Progenitor cell of endocrine pancreas (in vitro differentiated cells): ENCODE measurements at places on chromosomes 7 and 10. TPM values are rescaled to one million over a fixed set of nuclear protein-coding genes. Genes with fewer than 3 reads are reported as not detected.

Gene DRGX
- not detected in 2 replicates for total RNA-seq

DNA sequence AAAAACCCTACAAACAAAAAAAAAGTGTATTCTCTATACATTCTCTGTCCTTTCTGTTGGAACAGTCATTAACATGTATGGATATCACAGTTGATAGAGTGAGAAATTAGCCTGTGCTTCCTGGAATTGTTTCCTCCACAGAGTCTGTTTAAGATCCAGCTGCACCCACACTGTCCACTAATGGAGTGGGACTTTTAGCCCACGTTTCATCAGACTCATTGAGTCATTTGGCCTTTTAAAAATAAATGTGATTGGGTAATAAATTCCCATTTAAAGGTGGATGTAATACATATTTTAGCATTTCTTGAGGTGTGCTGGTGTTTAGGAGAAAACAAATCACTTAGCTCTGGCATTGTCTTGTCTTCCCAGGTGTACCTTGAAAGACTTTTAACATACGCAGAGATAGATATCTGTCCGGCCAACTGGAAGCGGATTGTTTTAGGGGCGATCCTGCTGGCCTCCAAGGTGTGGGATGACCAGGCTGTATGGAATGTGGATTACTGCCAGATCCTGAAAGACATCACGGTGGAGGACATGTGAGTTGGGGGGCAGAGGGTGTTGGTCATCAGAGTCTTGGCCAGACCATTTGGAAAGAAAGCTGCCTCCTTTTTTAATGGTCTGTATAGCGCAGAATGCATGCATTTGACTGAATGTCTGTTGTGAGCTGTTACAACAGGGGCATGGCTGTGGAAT lies 52.3 kb upstream of the GJD4 start:
- H3K36me3 ChIP-seq, result peaks cover 6% of the 10 kb centered on the region
- H3K4me3 ChIP-seq, result no peak overlapping the region
- H3K27ac ChIP-seq, result peak overlapping the region; percentile 2

DNA sequence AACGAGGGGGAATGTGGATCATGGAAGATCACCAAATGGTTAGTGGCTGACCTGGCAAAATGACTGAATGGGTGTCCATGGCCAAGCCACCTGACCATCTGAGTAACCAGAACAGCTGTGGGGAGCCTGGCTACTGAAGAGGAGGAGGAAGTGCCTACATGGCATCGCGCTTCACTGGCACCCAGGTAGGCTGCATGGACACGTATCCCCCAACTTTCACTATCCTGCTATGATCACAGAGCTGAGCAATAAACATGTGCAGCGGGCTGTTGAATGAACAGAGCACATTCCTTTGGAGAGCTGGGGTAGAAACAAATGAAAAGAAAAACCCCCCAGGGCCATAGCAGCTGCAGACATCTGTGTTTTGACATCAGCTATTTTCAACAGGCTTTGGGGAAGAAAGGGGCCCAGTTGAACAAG lies 6.5 kb downstream of the AKR1B1 start:
- peaks cover 15% of the 10 kb centered on the region for H3K36me3 ChIP-seq
- no peak for DNase-seq
- no peak overlapping the region for H3K27ac ChIP-seq
- no peak overlapping the region for H3K4me3 ChIP-seq

DNA sequence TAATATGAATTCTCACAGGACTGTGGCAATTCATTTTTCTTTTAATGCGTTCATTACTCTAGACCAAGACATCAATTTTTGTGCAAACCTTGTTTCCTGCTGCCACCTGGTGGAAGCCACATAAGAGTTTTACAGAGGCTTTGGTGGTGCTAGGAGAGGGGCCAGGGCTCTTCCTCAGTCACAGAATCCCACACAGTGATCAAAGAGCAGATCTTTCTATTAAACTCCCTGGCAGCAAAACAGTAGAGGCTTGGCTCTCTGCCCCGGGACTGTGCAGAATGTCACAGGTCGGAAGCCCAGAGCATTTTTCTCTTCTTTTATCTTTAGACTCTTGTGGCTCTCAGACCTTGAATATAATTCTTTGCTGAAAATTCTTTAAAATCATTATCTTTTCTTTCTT lies 506.4 kb upstream of the C7orf33 start:
- H3K4me3 ChIP-seq, result no peak overlapping the region
- peak; percentile 32 for DNase-seq
- peaks cover 10% of the 10 kb centered on the region for H3K27me3 ChIP-seq
- no peak overlapping the region for H3K27ac ChIP-seq

DNA sequence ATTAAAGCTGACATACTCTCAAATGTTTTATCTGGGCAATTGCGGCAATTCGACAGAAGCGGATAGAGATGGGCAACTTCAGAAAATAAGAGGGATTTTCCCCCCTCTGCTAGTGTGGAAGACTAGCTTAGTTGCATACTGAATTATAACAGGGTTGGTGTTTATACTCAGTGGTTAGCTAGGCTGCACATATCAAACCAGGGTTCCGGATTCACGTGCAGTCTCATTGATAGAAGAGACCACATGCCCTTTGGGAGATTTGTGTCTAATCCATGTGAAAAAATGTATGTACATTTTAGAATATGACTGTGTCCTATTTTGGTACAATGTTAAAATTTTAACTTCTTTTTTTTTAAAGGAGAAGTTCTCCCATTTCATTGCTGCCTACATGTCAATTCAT lies 136.9 kb upstream of the FZD1 start:
- no peak overlapping the region for H3K27ac ChIP-seq
- H3K4me1 ChIP-seq, result peaks cover 4% of the 10 kb centered on the region
- H3K36me3 ChIP-seq, result peaks cover 12% of the 10 kb centered on the region
- no peaks in the 10 kb centered on the region for H3K27me3 ChIP-seq
- H3K4me3 ChIP-seq, result no peak overlapping the region

DNA sequence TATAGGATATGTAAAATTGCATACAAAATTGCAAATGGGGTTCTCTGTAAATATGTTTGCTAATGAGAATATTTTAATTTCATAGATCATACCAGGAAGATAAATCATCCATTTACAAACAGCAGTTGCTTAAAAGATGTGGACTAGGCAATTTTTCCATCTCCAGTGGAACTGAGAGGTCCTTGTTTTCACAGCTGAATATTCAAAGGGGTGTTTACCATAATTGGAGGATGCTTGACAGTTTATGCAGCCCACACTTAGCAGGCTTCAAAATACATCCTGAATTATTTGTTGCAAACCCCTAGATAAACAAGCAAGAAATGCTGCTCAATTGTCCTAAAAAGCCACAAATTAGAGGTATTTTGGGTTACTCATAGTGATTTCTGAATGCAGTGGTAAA lies 69.9 kb downstream of the ADARB2 start:
- no peak for DNase-seq
- H3K4me3 ChIP-seq, result no peak overlapping the region
- H3K27ac ChIP-seq, result no peak overlapping the region
- no peaks in the 10 kb centered on the region for H3K36me3 ChIP-seq
- peaks cover 11% of the 10 kb centered on the region for H3K27me3 ChIP-seq
- H3K4me1 ChIP-seq, result no peaks in the 10 kb centered on the region

Gene CFTR
- 6.6 and 9.0 TPM in 2 replicates for total RNA-seq

DNA sequence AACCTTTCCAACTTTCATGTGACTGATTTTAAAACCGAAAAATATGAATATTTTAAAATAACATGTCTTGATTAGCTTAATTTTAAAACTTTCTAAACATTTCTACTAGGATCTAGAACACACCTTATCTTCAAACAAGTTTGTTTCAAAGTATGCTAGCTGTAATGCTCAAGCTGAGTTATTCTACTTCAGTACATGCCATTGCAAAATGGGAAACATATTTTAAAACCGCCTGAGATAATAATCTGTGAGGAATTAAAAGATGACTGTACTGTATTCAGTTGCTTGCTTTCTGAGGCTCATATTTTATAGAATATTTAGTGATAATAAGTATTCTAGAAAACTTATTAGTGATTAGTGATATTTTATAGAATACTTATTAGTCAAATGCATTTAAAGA lies 99.6 kb downstream of the LMBR1 start:
- H3K4me1 ChIP-seq, result no peaks in the 10 kb centered on the region
- H3K27ac ChIP-seq, result no peak overlapping the region
- H3K36me3 ChIP-seq, result peaks cover 8% of the 10 kb centered on the region
- DNase-seq, result no peak
- no peaks in the 10 kb centered on the region for H3K27me3 ChIP-seq

Gene ANKRD2
- total RNA-seq, result not detected in 2 replicates

- H3K27me3 ChIP-seq, result no peaks in the 10 kb centered on the region
- DNase-seq, result no peak
- no peaks in the 10 kb centered on the region for H3K4me1 ChIP-seq
- no peak overlapping the region for H3K4me3 ChIP-seq
- no peaks in the 10 kb centered on the region for H3K36me3 ChIP-seq
Observed at GRCh38 chr7:16015981-16016380, 329.5 kb upstream of the MEOX2 start.

DNA sequence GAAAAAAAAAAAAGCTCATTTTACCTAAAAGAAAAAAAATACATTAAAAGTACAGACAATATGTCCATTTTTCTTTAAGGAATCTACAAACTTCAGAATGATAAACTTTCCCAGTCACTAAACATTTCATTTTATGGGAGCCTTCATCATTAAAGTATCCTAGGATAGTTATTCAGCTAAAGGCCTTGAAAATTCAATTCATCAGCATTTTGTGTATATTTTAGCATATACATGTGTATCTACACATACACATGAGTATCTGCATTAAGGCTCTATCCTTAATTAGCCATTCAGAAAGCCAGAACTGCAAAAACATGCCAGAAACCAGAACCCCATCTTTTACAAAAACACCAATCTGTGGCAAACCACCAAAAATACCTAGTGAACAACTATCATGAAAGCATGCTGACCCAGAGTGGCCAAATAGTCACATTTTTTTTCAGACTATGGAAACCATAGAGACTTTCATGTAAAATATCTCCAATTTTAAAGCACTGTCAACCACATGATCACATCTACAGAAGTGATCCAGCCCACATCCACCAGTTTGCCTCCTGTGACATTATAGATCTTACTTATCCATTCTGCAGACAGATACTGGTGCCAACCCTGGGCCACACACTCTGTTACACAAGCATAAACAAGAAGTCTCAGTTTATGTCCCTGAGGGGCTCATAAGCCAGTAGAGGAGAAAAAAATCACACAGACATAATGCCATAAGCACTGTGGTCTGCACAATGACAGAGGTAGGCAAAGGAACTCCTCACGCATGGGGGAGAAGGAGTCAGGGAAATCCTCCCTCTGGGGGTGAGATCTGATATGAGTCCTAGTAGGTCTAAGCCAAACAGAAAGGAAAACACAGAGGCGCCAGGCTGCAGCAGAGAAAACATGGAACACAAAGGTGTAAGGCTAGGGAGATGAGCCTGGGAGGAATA lies 79.2 kb downstream of the SRPK2 start:
- no peak overlapping the region for H3K4me3 ChIP-seq
- no peaks in the 10 kb centered on the region for H3K27me3 ChIP-seq
- DNase-seq, result no peak
- H3K4me1 ChIP-seq, result peaks cover 42% of the 10 kb centered on the region
- H3K27ac ChIP-seq, result peak overlapping the region; percentile 73

- no peak overlapping the region for H3K4me3 ChIP-seq
- H3K27ac ChIP-seq, result no peak overlapping the region
- peaks cover 2% of the 10 kb centered on the region for H3K36me3 ChIP-seq
- H3K4me1 ChIP-seq, result peaks cover 9% of the 10 kb centered on the region
- DNase-seq, result no peak
Observed at GRCh38 chr10:113060201-113061053, 110.4 kb downstream of the TCF7L2 start.

GRCh38 chr7:88289564-88290025 lies 17.1 kb downstream of the STEAP4 start:
- H3K27ac ChIP-seq, result no peak overlapping the region
- H3K27me3 ChIP-seq, result no peaks in the 10 kb centered on the region
- H3K4me3 ChIP-seq, result no peak overlapping the region
- H3K4me1 ChIP-seq, result no peaks in the 10 kb centered on the region
- no peak for DNase-seq

Gene LRRC18
- total RNA-seq, result not detected in 2 replicates

Gene CTAGE4
- total RNA-seq, result 5.4 and 6.9 TPM in 2 replicates

GRCh38 chr10:28581916-28582315 lies 49.0 kb downstream of the WAC start:
- H3K27me3 ChIP-seq, result no peaks in the 10 kb centered on the region
- peaks cover 30% of the 10 kb centered on the region for H3K4me1 ChIP-seq
- H3K4me3 ChIP-seq, result no peak overlapping the region
- no peak for DNase-seq

DNA sequence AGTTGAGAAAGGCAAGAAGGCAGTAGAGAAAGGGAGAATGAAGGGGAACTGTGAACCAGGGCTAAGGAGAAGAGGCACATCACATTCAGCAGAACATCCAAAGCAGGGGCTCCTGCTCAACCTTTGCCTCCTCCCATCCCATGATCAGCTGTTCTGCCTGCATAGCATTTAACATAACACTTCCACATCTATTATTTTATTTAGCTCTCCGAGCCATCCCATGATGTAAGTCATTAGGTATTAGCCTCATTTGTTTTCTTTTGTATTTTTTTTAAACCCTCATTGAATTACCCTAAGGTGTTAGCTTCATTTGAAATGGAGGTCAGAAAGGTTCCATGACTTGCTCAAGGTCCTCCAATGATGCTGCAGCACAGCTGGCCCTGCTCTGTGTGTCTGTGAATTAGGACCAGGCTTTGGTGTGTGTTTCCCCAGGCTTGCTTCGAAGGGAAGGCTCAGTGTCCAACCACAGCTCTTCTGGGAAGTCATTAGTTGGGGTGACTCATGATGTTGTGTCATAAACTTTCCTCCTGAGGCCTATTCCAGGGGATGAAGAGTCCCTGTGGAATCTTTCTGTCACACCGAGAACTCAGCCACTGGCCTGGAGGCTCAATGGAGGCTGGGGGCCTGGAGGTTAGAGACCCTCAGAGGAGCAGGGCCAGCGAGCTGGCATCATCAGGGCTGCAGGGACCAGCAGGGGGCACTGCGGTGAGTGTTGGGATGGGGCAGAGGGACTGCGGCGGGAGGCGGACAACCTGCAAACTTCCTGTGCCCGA lies 16.5 kb downstream of the NPFFR1 start:
- H3K27me3 ChIP-seq, result peaks cover 20% of the 10 kb centered on the region
- DNase-seq, result no peak
- no peak overlapping the region for H3K27ac ChIP-seq
- no peaks in the 10 kb centered on the region for H3K4me1 ChIP-seq
- no peak overlapping the region for H3K4me3 ChIP-seq

- no peak for DNase-seq
- peak overlapping the region; percentile 93 for H3K4me3 ChIP-seq
- peak overlapping the region; percentile 99 for H3K27ac ChIP-seq
- no peaks in the 10 kb centered on the region for H3K27me3 ChIP-seq
- peaks cover 75% of the 10 kb centered on the region for H3K4me1 ChIP-seq
Observed at GRCh38 chr7:104983076-104983577, 30.9 kb upstream of the KMT2E start.
